ENCODE measurements at places on chromosomes 11 and 22.

DNA sequence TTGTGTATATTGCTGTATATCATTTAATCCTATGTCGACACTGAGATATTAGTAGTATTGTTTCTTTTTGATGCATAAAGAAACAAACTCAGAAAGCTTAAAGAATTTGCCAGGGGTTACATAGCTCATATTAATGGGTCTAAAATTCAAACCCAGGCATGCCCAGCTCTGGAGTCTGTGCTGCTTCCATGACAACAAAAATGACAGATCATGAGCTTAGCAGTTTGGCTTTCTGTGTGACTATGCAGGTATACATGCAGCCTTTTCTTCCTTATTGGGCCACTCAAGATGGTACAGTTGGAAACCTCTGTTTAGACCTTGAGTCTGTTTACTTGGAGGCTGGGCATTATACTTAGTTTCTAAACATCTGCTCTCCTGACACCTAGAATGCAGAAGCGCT lies 220.5 kb upstream of the TENM4 start:
- no peak for DNase-seq

DNA sequence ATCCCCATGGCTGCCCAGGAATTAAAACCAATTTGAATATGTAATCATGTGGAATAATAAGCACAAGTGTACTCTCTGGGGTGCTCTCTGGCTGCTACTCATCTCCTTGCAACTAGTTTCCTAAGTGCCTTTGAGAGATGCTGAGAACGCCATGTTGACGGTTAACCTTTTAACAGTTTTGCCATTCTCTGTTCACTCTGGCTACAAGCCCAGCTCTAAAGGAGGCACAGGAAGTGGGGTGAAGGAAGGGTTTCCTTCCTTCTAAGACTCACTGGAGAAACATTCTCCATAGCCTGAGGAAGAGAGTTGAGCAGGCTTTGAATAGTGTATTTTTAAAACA lies 122.0 kb upstream of the ZC3H12C start:
- DNase-seq: peak; percentile 32

DNA sequence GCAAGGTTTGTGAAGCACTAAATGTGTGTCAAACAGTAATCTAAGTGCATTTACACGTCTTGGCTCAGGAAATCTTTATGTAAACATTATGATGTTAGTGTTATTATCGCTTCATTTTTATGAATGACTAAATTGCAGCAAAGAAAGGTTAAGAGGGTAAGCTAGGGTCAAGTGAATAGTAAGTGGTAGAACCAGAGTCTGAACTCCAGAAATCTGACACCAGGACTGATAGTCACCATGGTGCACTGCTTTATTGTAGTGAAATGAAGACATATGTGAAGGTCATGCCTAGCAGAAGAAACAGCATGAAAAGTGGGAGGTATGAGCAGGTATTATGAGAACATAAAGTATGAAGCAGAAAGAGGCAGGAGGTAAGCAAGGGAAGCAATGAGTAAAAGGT lies 368.7 kb upstream of the TENM4 start:
- DNase-seq: no peak

DNA sequence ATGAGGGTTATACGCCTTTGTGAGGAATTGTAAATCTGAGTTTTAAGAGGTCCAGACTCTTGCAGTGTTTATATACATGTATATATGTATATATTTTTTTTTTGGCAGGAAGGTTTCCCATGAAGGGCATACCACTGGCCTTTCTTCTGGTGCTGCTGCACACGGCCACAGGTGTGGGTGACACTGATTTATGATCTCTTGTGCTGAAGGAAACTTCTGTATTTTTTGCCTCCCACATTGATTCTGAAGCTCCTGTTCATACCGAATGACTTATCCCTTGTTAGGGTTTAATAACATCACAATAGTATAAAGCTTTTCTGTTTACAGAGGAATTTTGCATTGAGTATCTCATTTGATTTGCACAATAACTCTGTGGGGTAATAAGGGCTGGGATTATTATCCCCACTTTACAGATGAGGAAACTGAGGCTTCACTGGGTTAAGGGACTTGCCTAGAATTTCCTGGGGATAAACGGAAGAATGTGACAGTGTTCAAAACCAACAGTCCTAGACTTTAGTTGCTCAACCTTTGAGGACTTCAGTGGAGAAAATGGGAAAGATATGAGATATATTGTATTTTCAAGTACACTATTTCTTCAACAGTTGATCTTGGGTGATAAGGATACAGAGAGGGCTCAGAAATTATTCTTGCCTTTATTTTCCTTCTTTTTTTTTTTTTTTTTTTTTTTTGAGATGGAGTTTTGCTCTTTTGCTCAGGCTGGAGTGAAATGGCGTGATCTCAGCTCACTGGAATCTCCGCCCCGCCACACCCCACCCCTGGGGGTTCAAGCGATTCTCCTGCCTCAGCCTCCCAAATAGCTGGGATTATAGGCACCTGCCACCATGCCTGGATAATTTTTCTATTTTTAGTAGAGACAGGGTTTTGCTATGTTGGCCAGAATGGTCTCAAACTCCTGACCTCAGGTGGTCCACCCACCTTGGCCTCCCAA lies 70.1 kb downstream of the MICAL2 start:
- no peak for DNase-seq

GRCh38 chr11:67369801-67370284 lies 3.6 kb downstream of the CLCF1 start:
- no peak for DNase-seq

DNA sequence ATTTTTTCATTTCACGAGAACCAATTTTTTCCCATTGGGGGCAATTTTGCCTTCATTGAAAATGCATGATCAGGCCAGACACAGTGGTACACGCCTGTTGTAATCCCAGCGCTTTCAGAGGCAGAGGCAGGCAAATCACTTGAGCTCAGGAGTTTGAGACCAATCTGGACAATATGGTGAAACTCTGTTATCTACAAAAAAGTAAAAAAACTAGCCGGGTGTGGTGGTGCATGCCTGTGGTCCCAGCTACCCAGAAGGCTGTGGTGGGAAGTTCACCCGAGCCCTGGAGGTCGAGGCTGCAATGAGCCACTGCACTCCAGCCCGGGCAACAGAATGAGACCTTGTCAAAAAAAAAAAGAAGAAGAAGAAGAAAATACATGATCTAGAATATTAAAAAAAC lies 19.2 kb upstream of the UPK3A start:
- DNase-seq: no peak

GRCh38 chr11:73047773-73048371 lies 94.2 kb downstream of the FCHSD2 start:
- DNase-seq: no peak

- DNase-seq: no peak
These were observed 29.0 kb downstream of the DDX10 start for GRCh38 chr11:108693852-108694251.

GRCh38 chr11:64369440-64370421 lies 10.8 kb downstream of the RPS6KA4 start:
- no peak for DNase-seq

- no peak for DNase-seq
These were observed 16.9 kb upstream of the RAC2 start for GRCh38 chr22:37260901-37261336.

DNA sequence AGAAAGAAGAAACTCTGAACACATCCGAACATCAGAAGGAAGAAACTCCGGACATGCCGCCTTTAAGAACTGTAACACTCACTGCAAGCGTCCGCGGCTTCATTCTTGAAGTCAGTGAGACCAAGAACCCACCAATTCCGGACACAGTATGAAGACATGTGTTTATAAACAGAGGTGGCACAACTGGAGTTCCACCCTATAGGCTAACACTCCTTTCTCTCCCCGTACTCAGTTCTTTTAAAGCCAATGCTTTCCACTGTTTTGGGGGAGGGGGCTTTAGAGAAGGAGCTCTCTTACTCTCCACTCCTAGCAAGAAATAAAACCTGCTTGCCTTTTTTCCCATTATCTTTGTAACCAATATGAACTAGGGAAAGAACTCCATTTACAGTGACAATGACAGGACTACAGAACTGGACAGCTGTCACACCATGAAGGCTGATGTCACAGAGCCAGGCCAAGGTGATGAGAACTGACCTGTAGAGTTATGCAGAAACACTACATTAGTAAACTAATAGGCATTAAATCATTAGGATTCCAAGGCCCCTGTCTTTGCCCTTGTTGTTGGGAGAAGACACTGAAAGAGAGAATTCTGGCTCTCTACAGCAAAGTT lies 733 bp downstream of the TRIM5 start:
- peak; percentile 22 for DNase-seq

GRCh38 chr11:34525888-34526657 lies 12.5 kb upstream of the ELF5 start:
- DNase-seq: no peak

- DNase-seq: no peak
These were observed 73.8 kb upstream of the CRTAM start for GRCh38 chr11:122764371-122765090.

DNA sequence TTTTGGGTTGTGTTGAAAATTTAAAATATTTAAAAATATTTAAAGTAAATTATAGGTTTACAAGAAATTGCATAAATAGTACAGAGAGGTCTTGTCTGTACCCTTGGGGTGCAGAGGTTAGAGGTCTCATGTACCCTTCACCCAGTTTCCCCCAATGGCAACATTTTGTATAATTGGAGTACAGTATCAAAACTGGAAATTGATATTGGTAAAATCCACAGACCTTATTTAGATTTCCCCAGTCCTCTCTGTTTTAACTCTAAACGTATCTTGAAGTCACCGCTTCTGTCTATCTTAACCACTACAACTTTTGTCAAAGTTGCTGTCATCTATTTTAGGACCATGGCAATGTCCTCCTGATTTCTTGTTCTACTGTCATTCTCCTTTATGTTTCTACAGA lies 10.9 kb downstream of the THY1 start:
- DNase-seq: no peak

- DNase-seq: no peak
These were observed 10.7 kb upstream of the GSTP1 start for GRCh38 chr11:67572747-67573419.

GRCh38 chr11:134958870-134959269 lies 546.8 kb upstream of the B3GAT1 start:
- no peak for DNase-seq

GRCh38 chr11:33802194-33802950 lies 28.1 kb upstream of the FBXO3 start:
- DNase-seq: peak; percentile 73

DNA sequence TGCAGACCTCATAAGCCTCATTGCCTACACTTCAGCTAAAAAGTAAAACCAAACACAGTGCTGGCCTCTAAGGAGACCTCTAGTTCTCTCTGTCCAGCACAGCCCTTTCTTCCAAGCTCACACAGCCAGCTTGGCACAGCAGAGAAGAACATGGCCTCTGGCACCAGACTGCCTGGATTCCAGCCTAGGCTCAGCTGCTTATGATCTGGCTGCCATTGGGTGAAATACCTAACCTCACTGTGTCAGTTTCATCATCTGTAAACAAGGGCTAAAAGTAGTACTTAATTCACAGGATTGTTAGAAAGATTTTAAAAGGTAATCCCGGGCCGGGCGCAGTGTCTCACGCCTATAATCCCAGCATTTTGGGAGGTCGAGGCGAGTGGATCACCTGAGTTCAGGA lies 9.9 kb upstream of the ACER3 start:
- DNase-seq: no peak

DNA sequence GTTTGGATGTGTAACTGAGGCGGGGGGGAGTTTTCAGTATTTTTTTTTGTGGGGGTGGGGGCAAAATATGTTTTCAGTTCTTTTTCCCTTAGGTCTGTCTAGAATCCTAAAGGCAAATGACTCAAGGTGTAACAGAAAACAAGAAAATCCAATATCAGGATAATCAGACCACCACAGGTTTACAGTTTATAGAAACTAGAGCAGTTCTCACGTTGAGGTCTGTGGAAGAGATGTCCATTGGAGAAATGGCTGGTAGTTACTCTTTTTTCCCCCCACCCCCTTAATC lies 2.3 kb downstream of the MALAT1 start:
- peak; percentile 29 for DNase-seq

DNA sequence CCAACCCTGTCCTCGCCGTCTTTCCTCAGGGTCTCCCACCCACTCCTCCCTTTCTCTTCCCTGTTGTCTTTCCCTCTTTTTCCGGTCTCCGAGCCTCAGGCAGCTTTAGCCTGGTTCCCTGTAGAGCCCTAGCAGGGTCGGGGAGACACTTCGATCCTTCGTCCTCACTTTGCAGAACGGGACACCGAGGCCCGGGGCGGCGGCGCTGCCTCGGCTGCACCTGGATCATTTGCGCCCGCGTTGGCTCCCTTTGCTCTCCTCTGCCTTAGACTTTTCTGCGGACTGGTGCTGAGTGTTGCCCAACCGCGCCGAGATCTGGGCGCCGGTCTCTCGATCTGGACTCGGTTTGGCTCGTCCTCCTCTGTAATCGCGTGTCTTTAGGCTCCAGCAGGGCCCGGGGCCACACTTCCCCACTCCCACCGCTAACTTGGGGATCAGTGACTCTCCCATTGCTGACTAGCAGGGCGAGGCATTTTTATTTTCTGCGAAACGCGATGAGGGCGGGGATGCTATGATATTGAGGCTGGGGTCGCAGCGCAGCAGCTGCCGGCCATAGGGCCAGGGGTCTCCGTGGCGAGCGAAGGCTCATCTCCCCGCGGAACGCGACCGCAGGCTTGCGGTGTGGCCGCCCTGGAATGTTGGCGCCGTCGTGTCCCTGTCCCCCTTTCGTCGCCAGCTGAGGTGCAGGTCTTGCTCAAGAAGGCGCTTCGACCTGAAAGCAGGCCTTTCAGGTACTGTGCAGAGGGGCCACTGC lies 1.6 kb upstream of the E2F8 start:
- DNase-seq: no peak

GRCh38 chr11:62401356-62401755 lies 17.5 kb upstream of the SCGB1A1 start:
- DNase-seq: no peak

GRCh38 chr11:76716268-76716667 lies 45.7 kb upstream of the LRRC32 start:
- no peak for DNase-seq

DNA sequence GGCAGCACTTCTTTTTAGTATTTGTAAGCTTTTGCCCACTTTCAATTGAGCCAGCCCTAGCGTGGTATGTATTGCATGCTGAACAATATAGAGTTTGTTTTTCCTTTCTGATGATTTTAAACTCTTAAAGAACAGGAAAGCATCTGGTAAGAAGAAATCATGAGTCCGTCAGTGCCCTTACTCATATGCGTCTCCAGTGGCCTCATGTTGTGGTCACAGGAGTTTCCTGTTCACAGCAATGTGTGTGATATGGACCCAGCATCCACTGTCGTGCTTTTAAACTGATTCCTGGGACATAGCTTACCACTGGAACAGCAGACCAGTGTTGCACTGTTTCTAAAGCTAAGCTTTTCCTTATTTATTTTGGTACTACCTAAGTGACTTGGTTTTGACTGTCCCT lies 40.1 kb downstream of the BID start:
- no peak for DNase-seq

- no peak for DNase-seq
These were observed 53.8 kb downstream of the FLRT1 start for GRCh38 chr11:64089493-64089892.

DNA sequence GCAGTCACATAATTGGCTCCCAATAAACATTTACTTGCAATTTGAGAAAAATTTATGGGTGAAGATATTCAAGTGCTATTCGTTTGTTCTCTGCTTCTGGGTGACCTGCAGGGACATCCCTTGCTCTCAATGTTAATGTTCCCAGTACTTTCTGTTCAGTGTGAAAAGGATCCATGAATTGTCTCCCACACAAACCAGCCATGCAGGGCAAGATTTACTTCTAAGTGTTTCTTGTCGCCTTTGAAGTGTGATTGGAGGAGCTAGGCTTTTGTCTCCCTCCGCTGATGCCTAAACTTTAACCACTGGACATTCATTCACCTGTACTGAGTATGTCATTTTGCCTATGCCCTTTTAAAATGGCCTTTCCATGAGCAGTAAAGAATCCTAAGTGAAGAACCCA lies 66.4 kb upstream of the ADA2 start:
- no peak for DNase-seq

Data from muscle of arm (tissue), 14 donors.